ENCODE measurements at places on chromosomes 12 and 14.

DNA sequence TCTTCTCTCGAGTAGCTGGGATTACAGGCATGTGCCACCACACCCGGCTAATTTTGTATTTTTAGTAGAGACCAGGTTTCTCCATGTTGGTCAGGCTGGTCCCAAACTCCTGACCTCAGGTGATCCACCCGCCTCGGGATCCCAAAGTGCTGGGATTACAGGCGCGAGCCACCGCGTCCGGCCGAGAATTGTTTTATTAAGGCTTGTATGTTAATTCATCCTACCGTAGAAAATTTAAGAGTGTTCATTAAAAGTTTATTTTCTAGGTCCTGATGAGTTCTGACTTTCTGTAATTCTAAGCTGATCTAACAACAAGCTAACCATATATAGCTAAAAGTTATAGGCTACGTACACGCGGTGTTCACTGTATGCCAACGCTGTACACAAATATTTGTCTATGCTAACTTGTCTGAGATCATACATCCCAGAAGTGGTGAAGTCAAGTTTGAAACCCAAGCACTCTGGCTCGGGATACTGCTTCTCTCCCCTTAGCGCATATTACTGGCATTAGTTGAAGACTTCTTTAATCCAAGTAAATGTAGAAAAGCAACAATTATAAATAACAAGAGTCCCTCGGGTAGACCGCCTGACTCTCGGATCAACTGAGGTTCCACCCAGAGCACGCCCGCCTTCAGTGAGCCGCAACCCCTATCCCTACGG, 570 bp upstream of the MRPS35 start:
- DNase-seq = no peak

- no peak for DNase-seq
Observed at GRCh38 chr14:98018628-98019027, 1221.4 kb downstream of the VRK1 start.

- DNase-seq = peak; percentile 35
Observed at GRCh38 chr12:24742378-24742777, 206.5 kb downstream of the BCAT1 start.

- DNase-seq = no peak
Observed at GRCh38 chr14:89566180-89566579, 149.1 kb upstream of the FOXN3 start.

DNA sequence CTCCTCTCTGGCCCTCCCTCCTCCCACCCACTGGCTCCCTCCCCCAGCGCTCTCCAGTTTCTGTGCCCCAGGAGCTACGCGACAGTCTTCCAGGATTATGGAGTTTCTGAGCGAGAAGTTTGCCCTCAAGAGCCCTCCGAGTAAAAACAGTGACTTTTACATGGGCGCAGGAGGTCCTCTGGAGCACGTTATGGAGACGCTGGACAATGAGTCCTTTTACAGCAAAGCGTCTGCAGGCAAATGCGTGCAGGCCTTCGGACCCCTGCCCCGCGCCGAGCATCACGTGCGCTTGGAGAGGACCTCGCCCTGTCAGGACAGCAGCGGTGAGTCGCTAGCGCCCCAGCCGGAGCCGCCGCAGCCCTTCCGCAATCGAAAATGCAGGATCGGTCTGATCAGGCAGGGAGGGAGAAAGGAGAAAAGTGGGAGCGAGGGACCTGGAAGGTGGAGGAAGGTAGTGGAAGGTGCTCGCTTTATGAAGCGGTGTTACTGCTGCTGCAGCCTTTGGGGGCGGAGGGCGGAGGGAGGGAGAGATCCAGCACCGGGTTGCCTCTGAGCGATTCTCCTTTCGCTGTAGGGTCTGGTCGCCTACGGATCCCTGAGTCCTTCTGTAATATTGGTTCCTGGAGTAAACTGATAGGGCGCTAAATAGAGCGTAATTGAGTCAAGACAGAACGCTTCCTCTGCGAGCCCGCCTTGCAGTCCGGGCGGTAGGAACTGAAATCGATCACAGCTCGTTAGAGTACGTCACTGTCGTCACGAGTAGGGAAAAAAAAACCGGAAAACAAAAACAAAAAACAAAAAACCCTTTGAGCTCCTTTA, at the start of gene ALX1:
TSS of gene ALX1 (plus strand) at position 56 of the 819 bp plus-strand sequence. CDS start at position 98, 42 bp downstream.
- DNase-seq = no peak
